ENCODE measurements at places on chromosomes 2 and 18.

DNA sequence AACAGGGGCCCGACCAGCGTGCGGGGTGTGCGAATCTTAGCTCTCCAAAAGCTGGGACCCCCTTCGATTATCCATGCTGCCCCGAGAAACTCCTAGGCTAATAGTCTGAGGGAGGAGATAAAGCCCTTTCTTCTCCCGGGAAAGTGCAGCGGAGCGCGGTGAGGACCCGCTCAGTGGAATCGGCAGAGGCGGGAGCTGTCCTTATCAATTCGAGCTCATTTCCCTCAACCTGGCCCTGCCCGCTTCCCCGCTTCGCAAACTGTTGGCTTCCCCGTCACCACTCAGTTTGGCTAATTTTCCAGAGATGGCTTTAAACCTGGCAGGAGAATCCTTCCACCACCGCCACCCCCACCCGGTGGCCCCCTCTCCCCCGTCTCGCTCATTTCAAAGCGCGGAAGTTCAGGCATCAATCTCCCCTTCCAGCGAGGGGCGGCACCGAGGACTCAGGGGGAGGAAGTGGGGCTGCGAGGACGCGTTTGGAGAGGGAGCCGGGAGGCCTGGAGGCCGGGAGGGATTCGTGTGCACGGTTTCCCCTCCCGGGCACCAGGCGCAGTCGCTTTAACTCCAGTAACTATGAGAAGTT lies 1.6 kb downstream of the KLHL14 start:
- no peak for DNase-seq

DNA sequence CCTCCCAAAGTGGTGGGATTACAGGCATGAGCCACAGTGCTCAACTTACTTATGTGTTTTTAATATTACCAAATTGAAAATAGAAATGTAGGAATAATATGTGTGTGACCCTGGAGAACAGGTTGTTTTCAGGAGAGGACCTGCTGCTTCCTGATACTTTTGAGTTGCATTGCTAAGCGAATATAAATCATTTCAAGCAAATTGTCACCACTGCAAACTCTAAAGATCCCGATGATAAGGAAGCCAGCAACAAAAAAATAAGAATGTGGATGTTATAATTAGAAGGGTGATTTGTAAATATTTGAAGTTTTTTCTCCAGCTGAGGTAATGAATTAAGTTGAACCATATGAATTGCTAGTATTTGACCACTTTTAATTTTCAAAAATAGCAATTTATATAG lies 40.9 kb downstream of the ARHGEF33 start:
- DNase-seq = no peak

- DNase-seq = peak; percentile 71
Measured at GRCh38 chr2:236871500-236872001, 214.1 kb upstream of the COPS8 start.

GRCh38 chr18:8177330-8178016 lies 431.8 kb upstream of the RAB12 start:
- no peak for DNase-seq

- no peak for DNase-seq
Measured at GRCh38 chr18:39772155-39772919, 2182.7 kb upstream of the PIK3C3 start.

DNA sequence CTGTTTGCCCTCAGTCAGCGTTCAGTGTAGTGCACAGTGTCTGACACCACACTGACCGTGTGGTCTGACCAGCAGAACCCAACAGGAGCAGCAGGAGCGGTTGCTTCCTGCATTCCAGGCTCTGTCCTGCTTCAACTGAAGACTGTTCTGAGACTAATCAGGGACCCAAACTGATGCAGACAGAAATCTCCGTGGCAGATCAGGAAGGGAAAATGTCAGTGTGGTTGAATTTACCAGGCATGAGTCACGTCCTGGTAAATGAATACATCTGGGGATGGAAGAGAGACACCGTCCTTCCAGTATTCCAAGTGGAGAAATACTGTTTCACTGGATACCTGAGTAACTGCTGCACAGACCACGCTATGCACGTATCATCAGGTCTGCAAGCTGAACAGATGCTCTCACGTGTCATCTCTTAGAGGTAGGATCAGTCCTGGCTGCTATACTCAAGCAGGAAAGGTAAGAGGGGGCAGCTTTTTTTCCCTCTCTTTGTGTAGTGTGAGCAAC lies 223.6 kb upstream of the EPAS1 start:
- DNase-seq = peak; percentile 82

GRCh38 chr2:143513081-143513480 lies 383.9 kb downstream of the ARHGAP15 start:
- peak; percentile 32 for DNase-seq

DNA sequence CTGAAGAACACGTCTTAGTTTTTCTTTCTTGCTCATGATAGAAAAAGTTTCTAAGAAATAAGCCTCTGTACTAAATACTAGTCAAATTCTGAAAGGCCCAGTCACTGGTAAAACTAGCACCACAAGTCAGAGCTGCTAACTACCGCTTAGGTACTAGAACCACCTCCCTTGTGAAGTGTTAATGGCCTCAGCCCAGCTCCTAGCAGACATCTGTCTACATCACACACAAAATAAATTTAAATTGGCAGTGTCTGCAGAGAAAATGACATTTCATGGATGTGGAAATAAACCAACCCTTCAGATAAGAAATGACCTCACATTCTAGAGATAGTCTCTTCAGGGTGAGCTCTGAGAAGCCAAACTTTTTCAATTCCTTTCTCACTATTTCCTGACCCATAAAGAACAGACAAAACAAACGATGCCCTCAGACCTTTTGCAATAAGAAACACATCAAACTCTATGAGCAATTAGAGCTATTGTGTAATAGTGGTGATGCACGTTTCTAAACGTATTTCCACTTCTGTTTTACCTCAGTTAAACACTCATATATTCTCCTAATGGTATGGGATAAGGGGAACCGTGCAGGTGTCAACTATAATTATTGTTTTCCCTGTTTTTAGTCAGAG lies 70.3 kb upstream of the DSG1 start:
- DNase-seq = no peak

DNA sequence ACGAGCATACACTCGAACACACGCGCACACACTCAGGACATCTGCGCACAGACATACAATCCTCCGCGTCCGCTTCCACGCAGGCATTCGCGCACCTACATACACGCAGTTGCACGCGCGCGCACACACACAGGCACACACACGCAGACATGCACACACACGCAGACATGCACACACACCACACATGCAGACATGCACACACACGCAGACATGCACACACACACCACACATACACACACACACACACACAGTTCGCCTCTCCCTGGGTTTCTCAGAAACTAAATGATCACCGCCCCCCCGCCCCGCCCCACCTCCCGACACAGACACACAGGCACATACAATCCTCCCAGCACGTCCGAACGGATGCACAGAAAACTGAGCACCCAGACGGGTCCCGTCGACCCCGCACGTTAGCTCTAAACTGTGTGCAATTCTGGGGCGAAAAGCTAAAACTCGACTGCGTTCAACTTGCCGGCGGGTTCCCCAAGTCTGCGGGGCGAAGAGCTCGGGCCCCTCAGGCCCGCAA lies 1.0 kb downstream of the EPHA4 start:
- DNase-seq = no peak

- DNase-seq = no peak
Measured at GRCh38 chr2:69310111-69311023, 76.7 kb downstream of the GFPT1 start.

GRCh38 chr2:157606534-157606933 lies 22.1 kb downstream of the ACVR1C start:
- DNase-seq = no peak

GRCh38 chr2:26793518-26793917 lies 7.7 kb downstream of the CENPA start:
- no peak for DNase-seq

DNA sequence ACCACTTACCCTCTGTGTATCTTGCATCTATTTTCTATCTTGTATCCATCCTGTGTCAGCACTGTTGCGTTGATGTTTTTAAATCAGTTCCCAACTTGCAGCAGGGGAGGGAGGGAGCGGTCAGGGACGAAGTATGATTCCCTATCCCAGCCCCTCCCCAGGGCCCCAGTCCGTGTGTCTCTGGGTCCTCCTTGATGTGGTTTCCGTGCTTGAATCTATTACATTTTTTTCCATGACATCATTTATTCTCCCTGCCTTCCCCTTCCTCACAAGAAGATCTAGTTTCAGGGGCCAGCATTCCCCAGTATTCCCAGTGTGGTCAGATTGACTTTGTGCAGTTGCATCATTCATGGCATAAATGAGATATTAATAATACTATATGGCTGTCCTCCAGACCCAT lies 479.3 kb downstream of the PTPRM start:
- DNase-seq = no peak

DNA sequence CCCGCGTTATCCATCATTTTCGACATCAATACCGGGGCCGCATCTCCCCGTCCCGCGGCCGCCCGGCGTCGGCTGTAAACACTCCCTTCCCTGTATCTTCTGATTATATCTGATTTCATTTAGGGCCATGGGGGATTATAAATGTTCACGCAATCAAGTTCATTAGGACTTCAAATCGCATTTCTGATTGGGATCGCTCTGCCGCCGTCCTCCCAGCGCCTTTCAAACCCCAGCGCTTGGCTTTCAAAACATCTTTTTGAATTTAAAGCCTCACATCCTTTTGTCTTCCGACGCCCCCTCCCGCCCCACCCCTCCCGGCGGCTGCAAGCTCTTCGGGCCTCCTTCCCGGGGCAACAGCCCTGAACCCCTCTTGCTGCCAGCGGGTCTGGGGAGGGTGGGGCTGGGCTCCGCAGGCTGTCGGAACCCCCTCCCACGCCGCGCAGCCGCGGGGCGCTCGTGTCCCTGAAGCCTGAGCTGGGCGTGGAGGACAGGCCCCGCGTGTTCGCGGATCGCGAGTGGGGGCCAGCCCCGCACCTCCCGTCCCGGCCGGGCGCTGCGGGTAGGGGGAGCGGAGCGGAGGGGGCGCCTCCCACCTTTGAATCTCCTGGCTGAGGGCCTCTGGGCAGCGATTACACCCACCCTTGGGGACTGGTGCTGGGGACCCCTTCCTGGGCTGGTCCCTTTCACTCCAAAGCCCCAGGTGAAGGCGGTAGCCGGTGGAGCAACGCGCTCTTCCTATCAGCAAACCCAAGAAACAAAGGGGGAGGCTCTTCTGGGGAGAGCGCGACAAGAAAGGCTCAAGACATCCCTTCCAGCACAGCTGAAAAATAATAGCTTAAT lies 11.3 kb upstream of the GBX2 start:
- DNase-seq = no peak

DNA sequence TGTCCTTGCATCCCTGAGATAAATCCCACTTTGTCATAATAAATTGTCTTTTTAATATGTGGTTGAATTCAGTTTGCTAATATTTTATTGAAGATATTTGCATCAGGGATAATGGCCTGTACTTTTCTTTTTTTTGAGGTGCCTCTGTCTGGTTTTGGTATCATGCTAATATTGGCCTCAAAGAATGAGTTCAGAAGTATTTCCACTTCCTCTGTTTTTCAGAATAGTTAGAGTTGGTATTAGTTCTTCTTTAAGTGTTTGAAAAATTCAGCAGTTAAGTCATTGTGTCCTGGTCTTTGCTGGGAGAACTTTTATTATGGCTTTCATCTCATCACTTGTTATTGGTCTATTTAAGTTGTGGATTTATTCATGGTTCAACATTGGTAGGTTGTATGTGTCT lies 464.1 kb upstream of the CRIM1 start:
- no peak for DNase-seq

- no peak for DNase-seq
Measured at GRCh38 chr2:140658760-140659692, 1471.8 kb downstream of the LRP1B start.

GRCh38 chr2:117562654-117563053 lies 251.8 kb upstream of the DDX18 start:
- no peak for DNase-seq

DNA sequence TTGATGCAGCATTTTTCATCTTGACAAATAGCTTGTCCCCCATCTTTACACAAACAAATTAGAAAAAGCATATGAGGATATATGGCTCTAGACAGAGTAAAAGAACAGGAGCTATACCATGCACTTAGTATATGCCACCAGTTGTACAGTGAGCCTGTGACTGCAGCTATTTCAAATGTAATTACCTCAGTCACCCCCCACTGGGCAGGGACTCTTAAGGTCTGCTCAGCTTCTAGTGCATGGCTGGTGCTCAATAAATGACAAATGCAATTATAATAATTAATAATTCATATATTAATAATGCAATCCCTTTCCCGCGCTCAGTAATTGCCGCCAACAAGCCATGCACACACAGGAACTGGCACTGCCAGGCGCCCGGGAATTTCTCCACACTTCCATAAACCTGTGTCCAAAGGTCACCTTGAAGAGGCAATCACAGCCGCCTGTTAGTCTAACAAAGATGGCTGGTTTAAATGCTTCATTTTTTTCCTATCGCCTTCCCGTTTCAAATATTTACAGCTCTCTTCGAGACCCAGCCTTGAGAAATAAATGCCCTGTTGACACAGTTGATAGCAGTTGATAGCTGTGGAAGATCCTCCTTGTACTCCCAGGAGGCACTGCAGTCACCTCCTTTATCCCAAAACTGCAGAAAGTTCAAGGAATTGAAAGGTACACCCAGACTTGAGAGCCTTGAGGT lies 156.6 kb downstream of the INO80D start:
- DNase-seq = no peak

GRCh38 chr2:43980902-43981301 lies 14.9 kb downstream of the LRPPRC start:
- DNase-seq = no peak

GRCh38 chr2:145654746-145655145 lies 1134.8 kb upstream of the ZEB2 start:
- no peak for DNase-seq

- DNase-seq = no peak
Measured at GRCh38 chr18:23134780-23135549, at the start of gene CABLES1. CABLES1 (plus strand) TSS chr18:23135485; CDS start chr18:23135763, 278 bp downstream.

DNA sequence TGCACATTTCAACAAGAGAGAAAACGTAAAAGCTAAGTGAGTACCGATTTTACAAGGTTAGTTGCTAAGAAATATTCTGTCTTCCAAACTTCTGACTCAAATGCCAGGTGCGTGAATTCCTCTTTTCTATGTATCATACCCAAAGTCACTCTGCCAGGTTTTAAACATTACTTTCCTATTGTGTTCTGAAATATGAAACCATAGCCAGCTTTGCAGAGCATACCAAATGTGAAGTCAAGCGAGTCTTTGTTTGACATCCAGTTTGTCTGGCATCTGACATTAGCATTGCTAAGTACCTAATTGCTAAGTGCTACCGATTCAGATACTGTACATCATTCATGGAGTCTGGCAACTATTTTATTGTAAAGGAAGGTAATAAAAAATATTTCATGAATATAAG lies 321.9 kb upstream of the GALNT5 start:
- DNase-seq = no peak
